Brain microvascular endothelial cell (primary cell): ENCODE measurements at places on chromosomes 7 and 10.
A peak's percentile ranks its signal among the peaks of the same experiment; 100 is the strongest.

DNA sequence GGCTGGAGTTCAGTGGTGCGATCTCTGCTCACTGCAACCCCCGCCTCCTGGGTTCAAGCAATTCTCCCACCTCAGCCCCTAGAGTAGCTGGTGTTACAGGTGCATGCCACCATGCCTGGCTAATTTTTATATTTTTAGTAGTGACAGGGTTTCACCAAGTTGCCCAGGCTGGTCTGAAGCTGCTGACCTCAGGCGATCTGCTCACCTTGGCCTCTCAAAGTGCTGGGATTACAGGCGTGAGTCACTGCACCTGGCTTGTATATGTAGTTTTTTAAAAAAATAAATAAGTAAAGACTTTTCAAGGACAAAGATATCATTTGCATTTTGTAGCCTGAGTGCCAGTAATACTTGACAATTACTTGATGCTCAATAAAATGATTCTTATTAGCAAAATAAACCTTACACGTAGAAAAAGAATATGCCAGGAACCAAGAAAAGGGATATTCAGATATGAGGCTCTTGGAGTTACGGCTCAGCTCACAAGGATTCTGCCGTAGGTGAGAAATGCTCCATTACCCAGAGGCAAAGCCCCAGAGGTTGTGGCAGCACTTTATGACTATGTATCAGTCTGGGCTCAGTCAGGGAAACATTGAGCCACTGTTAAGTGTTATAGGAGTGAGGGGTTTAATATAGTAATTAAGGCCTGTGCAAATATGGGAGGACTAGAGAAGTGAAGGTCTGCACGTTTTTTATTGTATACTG, 98.5 kb downstream of the TPST1 start:
- no peak for DNase-seq

GRCh38 chr7:72028267-72028666, 383.9 kb downstream of the CALN1 start:
- DNase-seq: no peak

GRCh38 chr7:158353606-158354570, 233.7 kb downstream of the PTPRN2 start:
- peak; percentile 41 for DNase-seq

DNA sequence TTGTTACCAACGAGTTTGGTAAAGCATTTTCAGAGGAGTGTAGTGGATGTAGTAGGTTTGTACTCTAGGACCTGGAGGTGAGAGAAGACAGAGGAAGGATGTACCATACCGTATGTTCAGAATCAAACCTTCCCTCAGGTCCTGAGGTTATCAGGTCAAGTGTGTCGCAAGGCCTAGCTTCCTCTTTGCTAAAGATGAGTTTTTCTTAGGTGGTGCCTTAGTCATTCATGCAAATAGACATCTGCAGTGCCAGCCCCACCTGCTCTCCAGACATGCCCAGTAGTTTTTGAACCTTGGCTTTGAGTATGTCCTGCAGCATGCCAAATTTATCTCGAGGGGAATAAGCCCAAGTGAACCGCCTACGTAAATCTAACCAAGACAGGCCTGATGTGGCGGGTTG, 71.3 kb downstream of the HDAC9 start:
- DNase-seq: no peak

DNA sequence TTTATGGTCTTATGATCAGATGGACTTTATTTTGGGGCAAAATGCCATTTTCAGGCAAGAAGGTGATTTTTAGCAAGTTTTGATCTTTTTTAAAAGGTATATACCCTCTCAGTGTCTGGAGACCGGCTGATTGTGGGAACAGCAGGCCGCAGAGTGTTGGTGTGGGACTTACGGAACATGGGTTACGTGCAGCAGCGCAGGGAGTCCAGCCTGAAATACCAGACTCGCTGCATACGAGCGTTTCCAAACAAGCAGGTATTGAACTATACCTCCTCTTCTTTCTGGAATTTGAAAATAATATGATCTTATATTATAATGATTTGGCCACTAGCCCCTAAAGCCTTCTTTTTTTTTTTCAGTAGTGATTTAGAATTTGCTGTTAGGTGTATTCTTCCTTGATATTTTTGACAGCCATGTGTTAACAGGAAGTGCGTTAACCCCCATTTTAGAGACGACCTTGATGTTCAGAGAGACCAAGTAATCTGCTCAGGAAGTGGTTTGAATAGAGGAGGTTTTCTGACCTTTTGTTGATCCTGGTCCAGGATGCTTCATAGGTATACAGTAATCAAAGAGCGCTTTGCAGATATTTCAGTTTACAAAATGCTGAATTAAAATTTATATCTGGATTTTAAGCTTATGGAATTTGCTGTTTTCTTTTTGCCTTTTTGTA, 6.2 kb downstream of the BUB3 start:
- DNase-seq: no peak
